ENCODE measurements at places on chromosomes 11 and 22. TPM values are rescaled to one million over a fixed set of nuclear protein-coding genes. Genes with fewer than 3 reads are reported as not detected.

Gene OVCH2
- polyA plus RNA-seq, result not detected

DNA sequence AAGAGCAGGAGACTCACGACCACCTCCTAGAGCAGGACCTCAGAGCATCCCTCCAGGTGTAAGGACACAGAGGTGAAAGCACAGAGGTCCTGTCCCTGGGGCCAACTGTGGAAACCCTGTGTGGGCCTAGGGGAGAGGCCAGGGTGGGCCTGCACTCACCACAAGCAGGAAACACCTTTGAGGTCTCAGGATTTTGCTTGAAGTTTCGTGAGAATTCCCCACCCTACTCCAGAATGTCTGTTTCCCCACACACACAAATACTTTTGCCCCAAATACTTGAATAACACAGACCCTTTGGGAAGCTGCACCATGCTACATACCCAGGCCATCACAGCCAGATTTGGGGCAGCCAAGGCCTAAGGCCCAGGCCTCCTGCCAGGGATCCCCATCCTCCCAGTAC lies 18.1 kb downstream of the SLC43A3 start:
- no peaks in the 10 kb centered on the region for H3K4me1 ChIP-seq
- H3K27me3 ChIP-seq, result no peaks in the 10 kb centered on the region
- no peak overlapping the region for H3K27ac ChIP-seq
- DNase-seq, result no peak
- no peak overlapping the region for H3K4me3 ChIP-seq
- peaks cover 9% of the 10 kb centered on the region for H3K36me3 ChIP-seq

- H3K4me3 ChIP-seq, result no peak overlapping the region
- H3K36me3 ChIP-seq, result no peaks in the 10 kb centered on the region
- peaks cover 15% of the 10 kb centered on the region for H3K4me1 ChIP-seq
- no peak overlapping the region for H3K27ac ChIP-seq
- no peak for DNase-seq
Measured at GRCh38 chr11:96178049-96178886, 164.7 kb downstream of the MAML2 start.

DNA sequence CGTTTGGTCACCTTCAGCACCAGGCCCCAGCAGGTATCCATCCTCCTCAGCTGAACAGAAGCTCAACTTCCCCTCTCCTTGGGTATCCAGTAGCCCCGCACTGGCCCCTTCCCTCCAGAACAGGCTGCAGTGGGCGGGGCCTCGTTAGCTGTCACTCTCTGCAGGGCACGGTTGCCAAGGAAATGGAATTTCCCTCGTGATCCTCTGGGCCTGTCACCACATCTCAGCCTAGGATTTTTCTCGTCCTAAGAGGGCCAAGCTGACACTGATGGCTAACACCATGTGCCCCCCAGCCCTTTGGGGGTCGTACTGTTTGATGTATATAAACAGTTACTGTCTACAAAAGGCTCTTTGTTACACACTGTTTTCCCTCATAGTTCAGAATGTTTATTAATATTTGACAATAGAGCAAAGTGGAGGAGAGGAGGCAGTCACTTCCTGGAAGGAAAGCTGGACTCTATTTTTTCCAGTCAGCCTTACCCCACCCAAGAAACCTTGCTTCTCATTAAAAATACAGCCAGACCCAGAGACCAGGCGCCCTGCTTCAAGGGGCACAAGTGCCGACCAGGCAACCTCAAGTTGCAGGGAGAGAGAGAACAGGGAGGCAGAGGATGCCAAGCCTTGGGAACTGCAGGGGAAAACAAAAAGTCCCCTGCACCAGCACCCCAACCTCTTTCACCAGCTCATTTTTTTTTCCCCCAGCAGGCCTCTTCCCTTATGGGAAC lies 44.5 kb downstream of the FEZ1 start:
- DNase-seq, result no peak
- no peak overlapping the region for H3K27ac ChIP-seq
- H3K36me3 ChIP-seq, result no peaks in the 10 kb centered on the region
- H3K4me1 ChIP-seq, result no peaks in the 10 kb centered on the region

Gene DGCR6
- polyA plus RNA-seq, result 0.37 TPM

DNA sequence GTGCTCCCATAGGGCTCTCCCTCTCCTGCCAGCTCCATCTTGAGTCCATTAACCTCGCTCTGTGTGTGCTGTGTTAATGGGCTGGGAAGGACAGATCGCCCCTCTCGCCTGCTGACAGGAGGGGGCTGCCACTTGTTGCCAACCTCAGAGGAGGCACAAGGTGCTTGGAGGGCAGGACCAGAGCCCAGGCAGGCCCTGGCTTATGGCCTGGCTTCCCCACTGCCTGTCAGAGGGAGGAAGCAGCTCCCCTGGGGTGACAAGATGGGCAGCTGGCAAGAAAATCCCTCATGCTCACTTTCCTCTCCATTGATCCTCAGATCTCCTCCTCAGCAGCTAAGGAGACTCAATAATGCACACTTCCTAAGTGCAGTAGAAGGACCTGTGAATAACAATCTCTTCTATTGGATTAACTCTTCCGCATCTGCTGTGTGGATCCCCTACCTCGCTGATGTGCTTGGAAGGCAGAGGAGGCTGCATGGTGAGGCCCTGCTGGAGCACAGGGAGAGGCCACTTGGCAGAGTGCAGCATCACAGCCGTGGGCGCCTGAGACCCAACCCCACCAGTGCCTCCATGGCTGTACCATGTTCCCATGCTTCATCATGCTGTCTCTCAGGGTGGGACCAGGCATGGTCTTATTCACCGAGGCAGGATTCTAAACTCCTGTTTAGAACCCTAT lies 70.3 kb downstream of the TRIM29 start:
- H3K4me3 ChIP-seq, result no peak overlapping the region
- H3K4me1 ChIP-seq, result no peaks in the 10 kb centered on the region
- H3K36me3 ChIP-seq, result no peaks in the 10 kb centered on the region
- no peak for DNase-seq

Gene UBE2L3
- 89.8 TPM for polyA plus RNA-seq

DNA sequence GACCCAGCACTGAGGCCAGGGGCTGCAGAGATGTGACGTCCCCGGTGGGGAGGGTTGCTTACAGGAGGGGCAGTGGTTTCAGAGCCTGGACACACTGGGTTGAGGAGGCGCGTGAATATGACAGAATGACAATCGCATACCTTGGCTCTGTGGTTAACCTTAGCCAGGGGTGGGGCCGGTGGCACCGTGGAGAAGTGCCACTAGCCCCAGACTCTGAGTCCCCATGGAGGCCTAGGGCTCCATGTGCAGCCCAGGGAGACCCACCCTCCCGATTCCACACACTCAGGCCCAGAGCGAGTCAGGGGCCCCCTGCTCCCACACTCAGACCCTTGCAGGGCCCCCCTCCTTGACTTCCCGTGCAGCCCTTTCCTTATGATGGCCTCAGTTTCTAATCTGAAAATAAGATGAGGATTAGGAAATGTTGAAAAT lies 3.6 kb upstream of the ACR start:
- no peak overlapping the region for H3K4me3 ChIP-seq
- no peaks in the 10 kb centered on the region for H3K36me3 ChIP-seq
- H3K27me3 ChIP-seq, result no peaks in the 10 kb centered on the region

DNA sequence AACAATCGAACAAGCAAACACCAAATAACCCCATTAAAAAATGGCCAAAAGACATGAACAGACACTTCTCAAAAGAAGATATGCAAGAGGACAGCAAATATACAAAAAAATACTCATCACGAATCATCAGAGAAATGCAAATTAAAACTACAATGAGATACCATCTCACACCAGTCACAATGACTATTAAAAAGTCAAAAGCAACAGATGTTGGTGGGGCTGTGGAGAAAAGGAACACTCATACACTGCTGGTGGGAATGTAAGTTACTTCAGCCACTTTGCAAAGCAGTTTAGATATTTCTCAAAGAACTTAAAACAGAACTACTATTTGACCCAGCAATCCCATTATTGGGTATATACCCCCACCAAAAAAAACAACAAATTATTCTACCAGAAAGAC lies 51.3 kb upstream of the FLI1 start:
- H3K4me1 ChIP-seq, result no peaks in the 10 kb centered on the region
- DNase-seq, result no peak
- H3K4me3 ChIP-seq, result no peak overlapping the region
- H3K27ac ChIP-seq, result no peak overlapping the region

- no peaks in the 10 kb centered on the region for H3K36me3 ChIP-seq
- H3K4me1 ChIP-seq, result no peaks in the 10 kb centered on the region
- H3K27me3 ChIP-seq, result no peaks in the 10 kb centered on the region
Measured at GRCh38 chr11:86673872-86674750, 1.7 kb upstream of the ME3 start.

DNA sequence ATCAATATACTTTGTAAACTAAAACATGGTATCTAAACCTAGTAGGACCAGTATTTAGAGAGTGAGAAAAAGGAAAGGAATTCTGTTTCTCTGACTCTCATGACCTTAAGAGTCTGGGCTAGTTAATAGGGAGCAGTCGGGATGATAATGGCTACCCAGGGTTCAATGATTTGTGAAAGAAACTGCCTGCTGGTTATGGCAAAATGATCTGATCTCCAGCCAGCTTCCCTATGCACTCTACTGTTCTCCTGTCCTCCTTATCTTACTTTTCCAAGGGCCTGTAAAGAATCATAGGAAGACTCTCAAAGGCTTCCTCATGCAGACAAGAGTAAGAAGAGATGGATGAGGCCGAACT lies 193.1 kb upstream of the PITPNB start:
- no peak overlapping the region for H3K4me3 ChIP-seq
- DNase-seq, result no peak
- no peaks in the 10 kb centered on the region for H3K27me3 ChIP-seq
- H3K36me3 ChIP-seq, result no peaks in the 10 kb centered on the region

GRCh38 chr22:46450931-46451561 lies 86.4 kb downstream of the CELSR1 start:
- H3K4me3 ChIP-seq, result no peak overlapping the region
- H3K27me3 ChIP-seq, result no peaks in the 10 kb centered on the region
- no peaks in the 10 kb centered on the region for H3K36me3 ChIP-seq
- H3K27ac ChIP-seq, result no peak overlapping the region

DNA sequence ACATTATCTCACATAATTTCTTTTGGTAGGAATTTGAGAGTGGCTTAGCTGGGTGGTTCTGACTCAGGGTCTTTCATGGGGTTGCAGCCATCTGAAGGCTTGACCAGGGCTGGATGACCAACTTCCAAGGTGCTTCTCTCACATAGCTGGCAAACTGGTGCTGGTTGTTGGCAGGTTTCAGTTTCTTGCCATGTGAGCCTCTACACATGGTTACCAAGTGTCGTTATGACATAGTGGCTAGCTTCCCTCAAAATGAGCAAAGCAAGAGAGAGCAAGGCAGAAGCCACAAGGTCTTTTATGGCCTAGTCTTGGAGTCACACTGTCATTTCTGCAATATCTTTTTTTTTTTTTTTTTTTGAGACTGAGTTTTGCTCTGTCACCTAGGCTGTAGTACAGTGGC lies 4.2 kb upstream of the TFIP11 start:
- peaks cover 10% of the 10 kb centered on the region for H3K4me1 ChIP-seq
- no peak for DNase-seq
- H3K36me3 ChIP-seq, result no peaks in the 10 kb centered on the region
- no peak overlapping the region for H3K27ac ChIP-seq

- H3K4me3 ChIP-seq, result no peak overlapping the region
- H3K4me1 ChIP-seq, result peaks cover 9% of the 10 kb centered on the region
- no peak for DNase-seq
- H3K36me3 ChIP-seq, result peaks cover 66% of the 10 kb centered on the region
Measured at GRCh38 chr22:42604403-42604802, 10.3 kb downstream of the POLDIP3 start.

DNA sequence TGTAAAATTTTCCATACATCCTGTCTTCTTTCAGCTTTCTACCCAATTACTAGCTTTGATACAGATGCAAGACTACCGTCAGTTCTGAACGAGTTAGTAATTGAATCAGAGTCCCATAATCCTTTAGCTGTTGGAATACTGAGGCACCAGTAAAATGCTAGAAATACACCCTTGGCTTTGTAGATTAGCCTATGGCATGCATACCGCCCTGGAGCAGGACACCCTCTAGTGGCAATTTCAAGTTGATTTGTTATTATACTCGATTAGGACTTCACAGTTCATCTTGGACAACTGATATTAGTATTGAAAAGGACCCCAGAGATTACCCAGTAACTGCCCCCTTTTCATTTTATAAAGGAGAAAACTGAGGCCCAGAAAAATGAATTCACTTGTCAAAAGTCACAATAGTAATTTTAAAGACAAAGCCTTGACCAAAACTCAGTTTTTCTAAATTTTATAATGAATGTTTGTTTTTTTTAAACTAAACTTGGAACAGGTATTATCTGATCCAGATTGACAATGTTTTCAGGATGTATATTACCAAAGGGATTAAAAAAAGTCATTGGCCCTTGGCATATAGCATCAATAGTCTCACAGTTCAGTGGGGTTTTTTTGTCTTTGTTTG lies 72.6 kb downstream of the HIPK3 start:
- H3K27me3 ChIP-seq, result no peaks in the 10 kb centered on the region
- H3K36me3 ChIP-seq, result no peaks in the 10 kb centered on the region
- H3K4me3 ChIP-seq, result no peak overlapping the region
- H3K4me1 ChIP-seq, result no peaks in the 10 kb centered on the region
- no peak overlapping the region for H3K27ac ChIP-seq
- DNase-seq, result peak; percentile 59

- no peak overlapping the region for H3K4me3 ChIP-seq
- no peak for DNase-seq
- H3K27me3 ChIP-seq, result no peaks in the 10 kb centered on the region
- no peaks in the 10 kb centered on the region for H3K4me1 ChIP-seq
- no peak overlapping the region for H3K27ac ChIP-seq
- no peaks in the 10 kb centered on the region for H3K36me3 ChIP-seq
Measured at GRCh38 chr22:45398214-45398613, 15.2 kb downstream of the SMC1B start.

Measured in naive thymus-derived CD4-positive, alpha-beta T cell (primary cell).